ENCODE measurements at places on chromosomes 2 and 18.

DNA sequence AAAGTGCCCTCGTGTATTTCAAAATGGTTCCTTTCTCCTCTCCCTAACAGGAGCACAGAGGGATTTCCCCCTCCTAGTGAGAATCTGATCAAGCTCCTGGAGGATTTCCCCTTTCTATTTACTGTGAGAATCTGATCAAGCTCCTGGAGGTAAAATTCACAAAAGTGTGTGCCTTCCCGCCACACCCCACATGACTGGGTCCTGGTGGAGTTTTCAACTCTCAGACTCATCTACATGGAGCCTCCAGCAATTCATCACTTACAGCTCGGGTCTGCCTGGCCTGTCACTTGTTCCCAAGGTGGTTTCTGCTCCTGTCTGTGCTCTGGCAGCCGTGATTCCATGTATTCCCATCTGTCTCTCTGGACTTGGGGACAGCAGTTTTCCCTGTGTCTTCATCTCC lies 590.7 kb downstream of the FBXO15 start:
- no peak for DNase-seq

DNA sequence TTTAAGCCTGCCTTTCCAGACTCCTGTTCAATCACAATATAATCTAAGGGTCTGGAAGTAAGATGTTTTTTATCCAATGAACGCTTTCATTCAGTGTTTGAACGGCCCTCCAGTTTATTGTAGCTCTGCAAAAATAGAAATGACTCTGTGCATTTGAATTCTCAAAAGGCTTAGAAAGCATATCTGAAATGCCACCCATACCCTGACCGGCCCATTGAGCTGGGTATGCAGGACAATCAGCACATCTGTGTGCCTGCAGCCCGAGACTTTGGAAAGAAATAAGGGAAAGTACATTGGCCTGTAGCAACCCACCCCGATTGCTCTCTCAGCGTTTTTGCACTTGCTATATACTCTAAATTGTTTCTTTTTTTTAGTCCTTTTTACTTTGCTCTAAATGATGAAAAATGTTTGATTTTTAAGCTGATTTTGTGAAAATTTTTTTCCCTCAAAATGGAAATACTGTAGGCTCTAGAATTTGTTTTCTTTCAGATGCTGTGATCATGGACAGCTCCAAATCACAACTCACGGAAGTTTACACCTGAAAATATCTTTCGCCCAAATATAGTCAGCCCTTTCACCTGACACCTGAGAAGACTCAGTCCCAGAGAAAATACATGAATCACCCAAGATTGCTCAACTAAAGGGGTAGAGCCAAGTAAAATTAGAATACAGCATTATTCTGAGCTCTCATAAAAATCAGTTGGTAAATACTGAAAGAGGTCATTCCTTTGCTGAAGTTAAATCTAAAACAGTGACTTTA lies 194.5 kb upstream of the SIX3 start:
- no peak for DNase-seq

- no peak for DNase-seq
Measured at GRCh38 chr2:192783643-192784042, 588.9 kb upstream of the TMEFF2 start.

DNA sequence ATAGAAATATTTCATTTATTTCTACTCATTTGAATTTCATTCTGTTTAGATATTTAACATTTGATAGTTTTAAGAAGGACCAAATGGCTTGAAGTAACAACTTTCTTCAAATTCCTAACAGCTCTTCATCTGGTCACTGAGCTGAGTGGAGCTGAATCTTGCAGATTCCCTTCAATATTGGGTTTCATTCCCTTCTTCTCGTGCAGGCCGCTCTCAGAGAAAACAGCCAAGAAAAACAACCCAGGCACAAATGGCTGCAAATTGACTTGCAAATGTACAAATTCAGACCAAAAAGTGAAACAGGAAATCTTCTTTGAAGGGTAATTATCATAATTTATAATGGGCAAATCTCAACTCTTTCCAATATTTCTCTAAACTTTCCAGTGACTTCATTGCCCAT lies 30.3 kb upstream of the GCG start:
- no peak for DNase-seq

DNA sequence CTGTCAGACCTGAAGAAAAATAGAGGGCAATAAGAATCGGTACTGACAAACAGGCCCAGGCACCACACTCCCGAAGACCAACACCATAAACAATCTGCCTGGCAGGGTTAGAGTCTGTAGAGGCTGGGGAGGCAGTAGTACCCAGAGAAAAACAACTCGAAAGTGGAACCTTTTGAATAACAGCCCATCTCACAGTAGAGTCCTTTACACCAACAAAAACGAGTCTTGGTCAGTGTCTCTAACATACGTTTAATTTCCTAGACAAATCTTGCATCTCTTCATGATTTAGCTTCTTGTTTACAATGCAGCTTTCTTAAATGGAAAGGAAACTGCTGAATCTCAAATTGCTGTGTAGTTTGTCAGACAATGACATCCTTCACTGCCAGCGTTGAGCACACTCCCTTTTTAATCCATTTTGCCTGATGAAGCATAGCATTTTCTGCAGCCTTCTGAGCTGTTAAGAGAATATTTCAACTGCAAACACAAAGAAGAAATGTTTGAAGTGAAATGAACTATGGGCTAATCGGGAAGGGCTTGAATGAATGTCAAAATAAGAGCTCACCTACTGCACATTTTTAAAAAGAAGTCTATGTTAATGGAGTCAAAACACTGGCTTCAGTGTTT lies 73.1 kb upstream of the DSG1 start:
- DNase-seq, result no peak

GRCh38 chr2:42917425-42917927 lies 125.1 kb upstream of the HAAO start:
- DNase-seq, result no peak

DNA sequence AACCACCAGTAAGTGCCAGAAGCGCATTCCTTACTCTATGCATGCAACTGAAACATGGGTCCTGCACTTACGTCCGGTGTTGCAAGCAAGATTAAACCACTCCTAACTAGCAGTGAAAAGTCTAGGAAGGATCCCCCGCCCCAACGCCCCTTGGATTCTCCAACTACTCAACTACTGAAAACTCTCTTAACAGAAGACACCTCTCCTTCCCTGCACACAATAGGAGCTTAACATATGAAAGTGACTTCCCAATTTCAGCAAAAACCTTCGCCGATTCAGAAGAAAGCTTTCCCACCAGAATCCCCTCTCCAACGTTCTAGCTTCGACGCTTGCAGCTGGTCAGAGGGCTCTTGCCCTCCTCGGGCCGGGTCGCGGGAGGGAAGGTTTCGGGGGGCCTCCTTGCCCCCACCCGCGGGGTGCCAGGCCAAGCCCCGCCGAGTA lies 578 bp downstream of the IWS1 start:
- DNase-seq, result no peak

- DNase-seq, result no peak
Measured at GRCh38 chr2:128092656-128093055, 1.7 kb downstream of the UGGT1 start.

- DNase-seq, result no peak
Measured at GRCh38 chr2:131155208-131155855, 50.2 kb downstream of the PLEKHB2 start.

DNA sequence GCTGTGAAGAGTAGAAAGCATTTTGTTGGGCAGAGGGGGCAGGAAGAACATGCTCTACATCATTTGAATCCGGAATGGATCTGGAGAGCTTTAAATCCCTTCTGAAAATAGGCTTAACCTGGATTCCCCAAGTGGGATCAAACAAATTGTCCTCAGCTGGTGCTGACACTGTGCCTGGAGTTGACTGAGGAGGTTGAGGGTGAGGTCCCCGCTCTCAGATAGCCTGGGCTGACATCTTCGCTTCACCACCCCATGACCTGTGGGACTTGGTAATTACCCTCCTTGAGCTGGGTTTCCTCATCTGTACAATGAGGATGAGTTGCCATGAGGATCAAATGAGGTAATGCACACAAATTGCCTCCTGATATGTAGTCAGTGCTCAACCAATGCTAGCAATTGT lies 117.8 kb upstream of the SMAD2 start:
- DNase-seq, result no peak

- DNase-seq, result no peak
Measured at GRCh38 chr2:62215306-62216064, 19.6 kb downstream of the B3GNT2 start.

Data from left renal pelvis (tissue), 4 donors.